Hematopoietic multipotent progenitor cell treated with erythropoietin and hydrocortisone succinate and interleukin-3 and kit ligand, for 17 days (in vitro differentiated cells): ENCODE measurements at places on chromosomes 12 and 14.

DNA sequence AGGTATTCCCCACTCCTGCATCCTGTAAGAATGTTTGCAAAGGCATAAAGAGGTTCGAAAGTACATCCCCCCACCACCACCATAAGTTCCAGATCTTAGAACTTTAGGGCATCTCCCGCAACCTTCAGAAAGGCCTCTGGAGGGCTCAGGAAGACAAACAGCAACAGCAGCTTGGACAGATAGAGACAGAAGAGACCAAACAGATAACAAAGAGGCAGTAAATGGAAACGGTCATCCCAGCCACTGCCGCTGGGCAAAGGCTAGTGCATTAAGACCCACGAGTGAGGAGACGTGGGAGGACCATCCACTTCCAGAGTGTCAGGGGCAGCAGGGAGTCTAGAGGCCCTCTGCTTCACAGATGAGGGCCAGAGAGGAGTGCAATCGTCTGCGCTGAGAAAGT, 124.3 kb downstream of the CRACR2A start:
- DNase-seq: no peak

DNA sequence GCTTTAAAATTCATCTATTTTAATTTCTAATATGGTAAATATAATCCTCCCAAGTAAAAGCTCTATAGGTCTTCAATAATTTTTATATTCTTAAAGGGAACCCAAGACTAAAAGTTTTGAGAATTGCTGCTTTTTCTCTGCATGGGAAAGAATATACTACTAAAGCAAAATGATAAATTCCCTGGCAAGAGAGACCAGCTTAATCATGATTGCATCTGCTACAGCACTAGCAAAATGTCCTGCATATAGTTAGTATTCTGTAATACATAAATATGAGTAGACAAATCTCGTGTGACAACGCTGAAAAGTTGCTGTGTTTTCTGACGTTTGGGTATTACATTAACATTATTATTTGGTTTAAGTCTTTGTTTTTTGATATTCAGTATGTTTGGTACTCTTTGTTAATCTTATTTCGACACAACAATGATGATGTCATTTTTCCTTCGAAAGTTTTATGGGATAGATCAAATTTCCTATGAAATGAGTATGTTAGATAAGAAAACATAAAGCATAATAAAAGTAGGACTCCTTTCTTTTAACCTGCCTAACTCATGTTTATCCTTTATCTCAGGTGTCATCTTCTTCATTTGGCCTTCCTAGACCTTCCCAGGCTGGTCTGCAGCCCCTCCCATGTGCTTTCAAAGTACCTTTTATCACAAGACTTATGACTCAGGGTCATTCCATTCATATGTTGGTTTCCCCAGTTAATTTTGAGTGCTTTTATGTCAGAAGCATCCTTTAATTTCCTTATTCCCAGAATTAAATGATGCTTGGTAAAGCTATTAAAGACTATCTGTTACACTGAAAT, 321.9 kb downstream of the RAD51B start:
- DNase-seq: no peak

- DNase-seq: no peak
Observed at GRCh38 chr14:103834956-103835355, 12.4 kb downstream of the PPP1R13B start.

- no peak for DNase-seq
Observed at GRCh38 chr14:37202812-37203211, 5.1 kb downstream of the MIPOL1 start.

DNA sequence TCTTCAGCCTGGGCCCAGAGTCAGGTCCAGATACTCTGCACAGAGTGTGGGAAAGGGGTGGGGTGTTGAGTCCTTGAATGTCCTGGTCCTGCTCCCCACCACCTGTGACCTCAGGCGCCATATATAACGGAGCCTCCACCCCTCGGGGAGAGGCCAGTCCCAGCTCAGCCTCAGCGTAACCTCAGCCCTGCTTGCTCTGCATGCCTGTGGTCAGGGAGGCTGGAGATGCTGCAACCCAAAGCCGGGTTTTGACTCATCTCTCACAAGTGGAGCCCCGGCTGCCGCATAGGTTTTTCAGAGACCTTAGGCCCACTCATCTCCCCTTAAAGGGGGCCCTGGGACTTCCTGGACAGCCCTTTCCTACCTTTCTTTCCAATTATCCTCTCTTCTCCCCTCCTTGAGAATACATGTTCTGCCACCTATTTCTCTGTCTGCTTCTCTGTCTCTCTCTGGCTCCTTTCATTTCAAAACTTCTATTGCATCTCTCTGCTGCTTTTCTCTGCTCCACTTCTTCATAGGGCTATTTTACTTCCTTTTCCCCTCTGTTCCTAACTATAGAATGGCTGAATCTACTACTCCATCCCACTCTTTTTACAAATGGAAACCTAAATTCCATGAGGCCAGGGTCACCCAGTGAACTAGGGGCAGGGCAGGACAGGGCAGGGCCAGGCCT, 1.2 kb downstream of the ITGB7 start:
- DNase-seq: no peak

DNA sequence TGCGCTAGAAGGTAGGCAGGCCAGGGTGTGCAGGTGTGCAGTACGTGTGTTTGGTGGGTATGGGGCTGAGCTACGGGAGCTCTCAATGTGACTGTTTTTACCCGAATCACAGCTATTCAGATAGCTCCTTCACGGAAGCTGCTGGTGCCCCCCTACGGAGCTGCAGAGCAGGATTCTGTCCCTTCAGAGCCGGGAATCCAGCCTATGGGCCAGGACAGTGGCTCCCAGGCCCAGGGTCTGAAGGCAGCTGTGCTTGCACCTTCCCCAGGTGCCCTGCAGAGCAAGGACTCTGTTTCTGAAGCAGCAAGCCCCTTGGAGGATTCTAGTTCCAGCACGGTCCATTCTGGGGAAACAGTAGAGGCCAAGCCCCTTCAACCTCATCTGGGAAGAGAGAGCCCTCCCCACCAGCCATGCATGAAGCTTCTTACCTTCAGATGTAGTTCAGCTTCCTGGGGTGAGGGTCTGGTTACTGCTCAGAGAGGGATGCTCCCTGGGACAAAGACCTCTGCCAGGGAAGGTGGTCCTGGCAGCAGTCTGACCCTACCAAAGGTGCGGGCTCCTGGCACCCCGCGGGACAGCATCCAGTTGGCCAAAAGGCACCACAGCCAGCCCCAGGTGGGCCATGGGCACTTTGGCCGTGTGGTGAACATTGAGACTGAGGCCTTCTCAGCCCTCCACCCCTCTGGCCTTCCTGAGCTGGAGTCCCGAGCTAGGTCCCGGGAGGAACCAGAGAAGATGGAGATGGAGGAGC, 29.1 kb downstream of the PLEKHH1 start:
- DNase-seq: no peak

GRCh38 chr12:106080791-106081170, 58.0 kb downstream of the NUAK1 start:
- DNase-seq: no peak

GRCh38 chr12:92558806-92559205, 144.0 kb upstream of the PLEKHG7 start:
- DNase-seq: no peak

DNA sequence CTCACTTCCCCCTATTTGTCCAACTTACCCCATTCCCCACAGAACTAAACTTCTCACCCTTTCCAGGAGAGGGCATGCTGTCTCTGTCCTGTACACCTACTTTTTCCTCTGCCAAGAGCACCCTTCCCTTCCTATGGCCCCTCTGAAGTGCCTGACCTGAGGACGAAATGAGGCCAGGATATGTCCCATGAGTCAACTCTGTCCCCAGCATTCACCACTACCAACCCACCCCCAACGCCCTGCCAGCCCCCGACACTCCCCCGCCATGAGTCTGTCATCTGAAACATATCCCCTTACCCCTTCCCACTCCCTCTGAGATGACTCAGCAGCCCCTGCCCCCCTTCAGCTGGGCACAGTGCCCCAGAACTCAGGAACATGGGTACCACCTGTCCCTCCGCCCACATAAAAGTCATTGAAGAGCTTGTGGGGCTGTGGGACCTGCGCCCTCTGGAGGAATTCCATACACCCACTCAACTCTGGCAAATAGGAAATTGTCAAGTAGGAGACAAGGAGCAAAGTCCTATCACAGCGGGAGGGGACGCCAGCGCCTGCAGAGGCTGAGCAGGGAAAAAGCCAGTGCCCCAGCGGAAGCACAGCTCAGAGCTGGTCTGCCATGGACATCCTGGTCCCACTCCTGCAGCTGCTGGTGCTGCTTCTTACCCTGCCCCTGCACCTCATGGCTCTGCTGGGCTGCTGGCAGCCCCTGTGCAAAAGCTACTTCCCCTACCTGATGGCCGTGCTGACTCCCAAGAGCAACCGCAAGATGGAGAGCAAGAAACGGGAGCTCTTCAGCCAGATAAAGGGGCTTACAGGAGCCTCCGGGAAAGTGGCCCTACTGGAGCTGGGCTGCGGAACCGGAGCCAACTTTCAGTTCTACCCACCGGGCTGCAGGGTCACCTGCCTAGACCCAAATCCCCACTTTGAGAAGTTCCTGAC, 26.3 kb downstream of the ITGA7 start:
- DNase-seq: no peak

DNA sequence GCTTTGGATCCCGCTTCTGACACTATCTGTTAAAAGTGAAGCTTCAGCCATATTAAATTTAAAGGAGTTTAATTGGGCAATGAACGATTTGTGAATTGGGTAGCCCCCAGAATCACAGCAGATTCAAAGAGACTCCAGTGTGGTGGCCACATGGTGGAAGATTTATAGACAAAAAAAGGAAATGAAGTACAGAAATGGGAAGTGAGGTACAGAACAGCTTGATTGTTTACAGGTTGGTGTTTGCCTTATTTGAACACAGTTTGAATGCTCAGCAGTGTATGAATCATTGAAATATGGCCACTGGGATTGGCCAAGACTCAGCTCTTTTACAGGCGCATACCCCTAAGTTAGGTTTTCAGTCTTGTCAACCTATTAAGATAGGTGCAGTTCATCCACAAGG, 21.9 kb downstream of the CCDC91 start:
- no peak for DNase-seq

DNA sequence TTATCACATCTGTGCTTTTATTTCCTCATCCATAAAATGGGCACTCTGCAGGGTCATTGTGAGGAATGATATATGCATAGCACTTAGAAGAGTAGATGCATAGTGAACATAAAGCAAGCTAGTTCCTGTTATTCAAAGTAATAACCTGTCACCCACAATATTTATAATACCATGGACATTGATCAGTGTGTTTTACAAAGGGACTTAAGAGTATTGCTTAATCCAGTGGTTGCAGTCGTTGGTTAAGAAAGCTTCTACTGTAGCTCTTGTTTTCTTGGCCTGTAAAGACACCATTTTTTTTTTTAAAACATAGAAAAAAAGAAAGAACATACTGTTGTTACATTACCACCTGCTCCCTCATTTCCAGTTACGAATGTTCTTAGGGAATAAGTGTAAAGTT, 13.1 kb downstream of the METAP2 start:
- no peak for DNase-seq

DNA sequence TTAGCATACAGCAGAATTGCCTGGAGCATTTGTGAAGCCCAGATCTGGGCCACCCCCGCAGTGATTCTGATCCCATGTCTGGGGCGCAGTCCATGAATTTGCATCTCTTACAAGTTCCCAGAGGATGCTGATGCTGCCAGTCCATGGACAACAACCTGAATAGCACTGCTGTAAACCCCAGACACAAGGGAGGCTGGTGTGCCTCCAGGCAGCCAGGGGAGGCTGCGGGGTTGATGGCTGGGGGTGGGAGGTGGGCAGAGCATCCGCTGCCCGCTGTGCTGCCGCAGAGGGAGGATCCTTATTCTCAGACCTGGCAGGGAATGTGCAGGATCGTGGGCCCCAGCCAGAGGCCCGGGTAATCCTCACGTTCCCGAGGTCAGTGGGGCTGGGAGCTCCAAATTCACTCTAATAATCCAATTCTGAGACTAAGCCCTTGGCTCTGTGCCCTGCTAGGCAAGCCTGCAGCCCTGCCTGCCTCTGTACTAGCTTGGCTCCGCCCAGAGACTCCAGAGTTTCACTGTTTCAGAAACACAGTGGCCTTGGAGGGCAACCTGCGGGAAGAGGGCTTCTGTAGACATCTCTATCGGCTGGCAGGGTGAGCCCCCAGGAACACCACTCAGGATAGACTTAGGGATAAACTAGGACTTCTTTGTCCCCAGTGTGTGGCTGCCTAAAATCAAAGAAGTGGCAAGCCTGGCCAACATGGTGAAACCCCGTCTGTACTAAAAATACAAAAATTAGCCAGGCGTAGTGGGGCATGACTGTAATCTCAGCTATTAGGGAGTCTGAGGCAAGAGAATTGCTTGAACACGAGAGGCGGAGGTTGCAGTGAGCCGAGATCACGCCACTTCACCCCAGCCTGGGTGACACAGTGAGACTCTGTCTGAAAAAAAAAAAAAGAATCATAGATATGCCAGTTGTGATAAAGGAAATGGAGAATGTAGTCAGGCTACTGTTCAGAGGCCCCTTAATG, 17.8 kb upstream of the MLEC start:
- DNase-seq: no peak

DNA sequence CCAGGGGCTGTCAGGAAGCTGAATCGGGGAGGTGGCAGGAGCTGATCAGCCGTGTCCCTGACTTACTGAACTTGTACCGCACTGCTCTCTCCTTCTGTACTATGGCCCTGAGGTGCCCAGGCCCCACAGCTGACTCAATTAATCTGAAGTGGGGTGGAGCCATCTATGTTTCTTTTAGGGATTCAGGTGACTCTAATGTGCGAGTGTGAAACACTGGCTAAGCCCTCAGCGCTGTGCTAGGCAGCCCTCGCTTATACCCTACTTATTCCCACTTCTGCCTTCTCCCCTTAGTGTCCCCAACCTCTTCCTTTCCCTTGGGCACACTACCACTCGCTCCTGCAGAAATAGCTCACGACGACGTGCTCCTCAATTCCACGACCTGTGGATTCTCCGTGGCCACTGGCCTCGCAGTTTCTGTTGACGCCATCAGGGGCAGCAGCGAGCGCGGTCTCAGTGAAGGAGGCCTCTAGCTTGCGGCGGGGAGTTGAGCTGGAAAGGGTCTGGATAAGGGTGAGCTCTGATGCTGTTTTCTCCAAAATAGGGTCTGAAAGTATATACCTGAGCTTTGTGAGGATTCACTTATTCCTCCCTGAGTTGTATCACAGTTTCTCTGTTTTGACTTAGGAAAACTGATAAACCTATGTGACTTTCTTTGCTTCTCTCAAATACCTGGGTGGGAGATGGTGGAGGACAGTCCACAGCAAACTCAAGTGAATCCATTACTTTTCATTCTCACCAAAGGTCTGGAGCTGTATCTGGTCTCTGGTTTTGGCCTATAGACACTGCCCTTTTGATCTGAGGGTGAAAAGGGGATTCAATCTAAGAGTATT, 167.6 kb downstream of the SLC41A2 start:
- DNase-seq: peak; percentile 24

DNA sequence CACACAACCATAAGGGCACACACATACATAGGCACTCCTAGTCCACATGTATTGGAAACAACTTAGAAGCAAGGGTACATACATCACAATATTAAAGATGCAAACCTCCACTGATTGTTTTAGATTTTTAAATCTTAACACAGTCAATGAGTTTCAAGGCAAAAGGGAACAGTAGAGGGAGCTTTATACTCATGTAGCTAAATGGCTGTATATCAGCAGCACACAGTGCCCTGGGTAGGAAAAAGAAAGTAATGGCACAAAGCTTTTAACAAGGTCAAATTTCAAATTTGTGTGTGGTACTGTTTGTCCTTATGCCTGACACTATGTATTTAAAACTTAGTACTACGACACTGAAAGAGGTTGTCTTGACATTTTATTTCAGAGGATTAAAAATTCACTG, 262.0 kb downstream of the MED13L start:
- DNase-seq: peak; percentile 21

GRCh38 chr14:23054000-23054811, 3.1 kb downstream of the CDH24 start:
- no peak for DNase-seq

- DNase-seq: no peak
Observed at GRCh38 chr12:54412348-54412747, 6.7 kb downstream of the ITGA5 start.
